ENCODE measurements at places on chromosomes 11 and 22. TPM values are rescaled to one million over a fixed set of nuclear protein-coding genes. Genes with fewer than 3 reads are reported as not detected.

- DNase-seq: no peak
These were observed 43.2 kb upstream of the ME3 start for GRCh38 chr11:86715611-86716010.

GRCh38 chr11:44702889-44703288 lies 23.9 kb upstream of the TSPAN18 start:
- DNase-seq: no peak

The ANGPTL5 gene
- 0.19 TPM for polyA plus RNA-seq

DNA sequence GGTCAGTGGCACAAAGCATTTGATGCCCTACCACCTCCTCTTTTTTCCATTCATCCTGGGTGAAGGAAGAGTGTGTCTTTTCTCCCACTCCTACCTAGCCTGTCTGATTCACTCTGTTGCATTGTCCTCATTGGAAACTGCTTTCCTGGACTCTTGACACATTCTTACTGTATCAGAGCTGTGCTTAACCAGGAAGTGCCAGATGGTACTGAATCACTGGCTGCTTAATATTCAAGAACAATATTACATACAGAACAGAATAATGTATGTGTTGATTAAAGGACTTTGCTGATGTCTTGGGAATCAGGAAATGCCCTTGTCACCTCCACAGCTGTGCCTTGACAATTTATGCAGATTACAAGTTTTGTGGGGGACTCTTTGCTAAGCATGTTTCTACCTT lies 44.4 kb downstream of the SVIP start:
- no peak for DNase-seq

The LMO2 gene
- 33.3 TPM for polyA plus RNA-seq

DNA sequence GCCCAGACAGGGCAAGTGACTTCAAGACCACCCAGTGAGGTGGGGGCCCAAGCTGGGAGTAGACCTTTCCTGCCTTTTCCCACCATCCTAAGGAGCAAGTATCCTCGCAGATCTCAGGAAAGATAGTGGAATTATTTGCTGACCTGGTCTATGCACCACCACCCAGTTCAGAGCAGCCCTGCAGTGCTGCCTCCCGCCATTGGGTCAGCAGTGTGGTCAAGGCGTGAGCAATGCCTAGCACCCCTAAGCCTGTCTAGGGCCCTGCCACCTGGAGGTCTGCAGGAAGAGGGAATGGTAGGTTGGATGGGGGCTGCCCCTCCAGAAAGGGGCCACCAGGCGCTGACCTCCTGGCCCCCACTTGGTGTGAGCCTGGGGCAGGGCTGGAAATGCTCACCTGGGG lies 6.5 kb downstream of the MTFP1 start:
- DNase-seq: no peak

GRCh38 chr11:134246678-134247077 lies 6.5 kb downstream of the THYN1 start:
- no peak for DNase-seq

DNA sequence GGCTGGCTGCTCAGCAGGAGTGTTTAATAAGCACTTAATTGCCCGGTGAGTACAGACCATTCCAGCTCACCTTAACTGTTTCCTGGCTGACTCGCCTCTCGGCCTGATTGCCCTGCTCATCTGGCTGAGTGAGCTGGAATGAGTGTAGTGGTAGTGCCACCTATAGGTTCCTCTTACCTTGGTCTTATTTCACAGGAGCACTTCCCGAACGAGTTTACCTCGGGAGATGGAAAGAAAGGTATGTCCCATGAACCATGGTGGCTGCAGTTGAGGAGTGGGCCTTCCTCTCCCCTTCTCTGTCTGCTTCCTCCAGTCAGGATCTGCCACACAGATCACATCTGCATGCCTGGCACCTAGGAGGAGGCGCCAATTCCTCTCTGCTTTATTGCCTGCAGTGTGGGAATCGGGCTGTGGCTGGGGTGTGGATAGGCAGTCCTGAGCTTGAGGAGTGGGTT lies 26.7 kb downstream of the UPB1 start:
- DNase-seq: peak; percentile 74

- no peak for DNase-seq
These were observed 1858.3 kb upstream of the RAG2 start for GRCh38 chr11:38456371-38456770.

The NLRP14 gene
- 0.99 TPM for polyA plus RNA-seq

The TMEM134 gene
- polyA plus RNA-seq: 72.8 TPM

GRCh38 chr11:34238533-34238932 lies 119.3 kb downstream of the ABTB2 start:
- no peak for DNase-seq

The LINC01488 gene
- not detected for polyA plus RNA-seq

The KRTAP5-2 gene
- polyA plus RNA-seq: 0.25 TPM

DNA sequence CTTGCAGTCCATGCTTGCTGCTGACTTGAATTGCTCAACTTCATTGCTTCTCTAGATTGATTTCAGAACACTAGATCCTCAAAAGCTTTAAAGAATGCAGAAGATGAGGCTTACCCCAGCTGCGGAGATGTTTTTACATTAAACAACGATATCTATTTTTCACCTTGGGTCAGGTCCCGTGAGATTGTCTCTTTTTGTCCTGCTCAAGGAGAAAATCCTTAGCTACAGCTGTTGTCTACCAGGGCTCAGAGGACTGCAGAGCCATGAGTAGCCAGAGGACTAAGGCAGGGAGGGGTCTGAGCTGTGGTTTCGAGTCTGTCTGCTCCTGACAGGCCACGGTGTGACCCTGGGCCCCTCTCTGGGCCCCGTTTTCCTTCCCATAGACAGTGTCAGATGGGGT lies 51.4 kb downstream of the PKNOX2 start:
- DNase-seq: no peak

GRCh38 chr11:68213135-68213515 lies at the start of gene KMT5B:
Gene KMT5B, minus strand, starts transcription at chr11:68213296. Its CDS starts 23,220 bp downstream, at chr11:68190076.
- no peak for DNase-seq

DNA sequence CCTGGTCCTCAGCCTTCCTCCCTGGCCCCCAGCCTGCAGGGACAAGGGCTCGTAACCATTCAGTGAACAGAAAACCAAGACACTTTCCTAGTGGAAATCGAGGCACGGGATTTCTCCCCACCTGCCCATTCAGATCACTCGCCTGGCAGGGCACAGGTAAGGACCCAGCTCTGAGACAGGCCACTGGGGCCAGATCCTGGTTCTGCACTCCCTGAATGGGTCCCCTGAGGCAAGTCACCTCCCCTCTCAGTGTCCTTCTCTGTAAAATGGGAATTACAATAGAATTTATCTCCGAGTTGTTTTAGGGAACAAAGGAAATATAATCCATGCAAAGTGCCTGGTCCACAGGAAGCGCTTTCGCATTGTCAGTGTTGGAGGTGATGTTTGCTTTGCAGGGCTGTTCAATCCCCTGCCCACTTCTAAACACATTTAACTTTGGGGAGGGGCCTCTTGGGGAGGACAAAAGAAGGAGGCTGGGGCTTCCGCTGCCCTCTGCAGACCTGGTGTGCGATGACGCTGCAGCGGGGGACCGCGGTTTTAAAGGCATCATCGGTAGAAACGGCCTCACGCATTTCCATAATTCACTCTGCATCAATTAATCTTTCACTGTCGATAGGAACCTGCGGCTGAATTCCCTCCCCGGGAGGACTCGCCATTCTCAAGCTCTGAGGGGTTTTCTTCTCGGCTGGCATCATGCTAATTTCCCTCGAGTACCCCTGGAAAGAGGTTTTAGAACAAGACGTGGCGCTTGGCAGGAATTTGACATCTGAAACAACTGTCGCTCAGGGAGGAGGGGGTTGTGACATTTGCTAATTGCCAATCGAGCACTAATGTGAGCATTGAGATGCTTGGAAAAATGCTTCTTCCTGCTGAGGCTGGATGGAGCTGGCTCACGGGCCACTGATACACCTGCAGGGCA lies 70.4 kb upstream of the FGF3 start:
- DNase-seq: no peak

- DNase-seq: no peak
These were observed 3.1 kb downstream of the CD3D start for GRCh38 chr11:118339281-118339961.

GRCh38 chr11:10387206-10388083 lies 67.6 kb upstream of the AMPD3 start:
- peak; percentile 66 for DNase-seq

DNA sequence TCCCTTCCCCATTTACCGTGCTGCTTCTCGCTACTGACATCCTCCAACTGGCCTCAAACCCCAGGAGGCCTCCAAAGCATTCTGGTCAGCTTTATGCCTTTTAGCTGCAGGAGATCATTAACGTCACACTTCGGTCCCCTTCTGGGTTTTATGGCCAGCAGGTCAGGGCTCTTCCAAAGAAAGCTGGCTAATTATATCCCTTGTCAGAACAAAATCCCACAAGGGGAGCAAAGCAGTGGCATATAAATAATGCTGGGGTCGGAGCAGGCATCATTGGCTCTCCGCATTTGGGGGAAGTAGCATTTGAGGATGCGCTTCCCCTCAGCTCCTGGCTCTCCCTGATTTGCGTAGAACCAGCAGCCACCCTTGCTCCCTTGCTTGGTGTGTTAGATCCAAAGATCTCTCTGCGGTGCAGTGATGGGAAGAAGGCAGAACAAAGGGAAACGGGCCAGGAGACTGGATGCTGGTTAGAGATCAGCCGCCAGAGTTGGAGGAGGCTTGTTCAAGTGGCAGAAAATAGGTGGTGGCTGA lies 117.4 kb downstream of the DBX1 start:
- DNase-seq: no peak

DNA sequence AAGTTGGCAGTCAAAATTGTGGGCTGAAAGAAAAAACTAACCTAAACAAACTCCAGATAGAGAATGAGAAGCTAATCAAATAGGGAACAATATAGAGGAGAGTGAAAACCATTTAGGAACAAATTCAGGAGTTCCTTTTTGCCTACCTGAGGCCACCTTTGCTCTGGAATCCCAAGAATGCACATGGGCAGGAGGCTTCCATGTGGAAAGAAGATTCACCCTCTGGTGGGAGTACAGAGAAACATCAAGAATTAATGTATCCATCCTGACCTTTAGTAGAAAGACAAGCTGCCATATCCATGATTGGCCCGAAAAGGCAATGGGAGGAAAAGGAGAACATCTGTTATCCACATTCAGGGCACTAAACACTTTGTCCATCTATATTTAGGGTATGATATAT lies 35.0 kb upstream of the MRGPRX1 start:
- DNase-seq: no peak

The BLID gene
- not detected for polyA plus RNA-seq

DNA sequence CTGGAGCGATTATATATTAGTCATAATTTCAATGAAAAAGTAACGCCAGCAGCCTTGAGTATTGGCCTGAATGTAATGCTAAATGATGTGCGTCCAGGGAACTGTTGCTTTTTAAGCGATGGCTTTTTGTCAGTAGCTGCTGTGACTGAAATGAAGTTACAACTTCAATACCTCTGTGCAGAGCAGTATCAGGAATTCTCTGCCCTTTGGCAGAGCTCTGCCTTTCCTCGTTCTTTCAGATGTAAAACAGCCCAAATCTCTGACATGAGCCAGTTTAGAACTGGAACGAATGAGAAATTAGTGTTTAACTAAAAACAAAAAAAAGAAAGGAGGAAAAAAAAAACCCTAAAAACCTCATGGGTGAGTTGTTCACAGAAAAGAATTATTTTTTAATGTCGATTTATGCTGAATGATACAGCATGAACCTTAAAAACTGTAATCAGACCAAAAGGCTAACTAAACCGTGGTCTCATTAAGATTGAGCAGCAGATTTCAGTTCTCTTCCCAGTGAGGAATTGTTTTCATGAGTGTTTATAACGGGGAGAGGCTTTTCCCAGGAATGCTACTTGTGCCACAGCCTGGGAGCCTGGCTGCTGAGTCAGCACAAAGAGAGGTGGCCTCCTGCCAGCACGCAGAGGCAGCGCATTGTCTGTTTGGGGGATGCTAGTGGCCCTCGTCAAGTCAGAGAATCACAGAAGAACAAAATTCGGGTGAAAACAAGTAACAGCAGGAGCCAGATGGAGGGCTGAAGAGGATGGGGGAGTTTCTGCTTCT lies 146.2 kb upstream of the RASSF10 start:
- DNase-seq: peak; percentile 60

The CARD18 gene
- not detected for polyA plus RNA-seq

GRCh38 chr11:112185883-112186282 lies 10.6 kb downstream of the BCO2 start:
- DNase-seq: no peak

DNA sequence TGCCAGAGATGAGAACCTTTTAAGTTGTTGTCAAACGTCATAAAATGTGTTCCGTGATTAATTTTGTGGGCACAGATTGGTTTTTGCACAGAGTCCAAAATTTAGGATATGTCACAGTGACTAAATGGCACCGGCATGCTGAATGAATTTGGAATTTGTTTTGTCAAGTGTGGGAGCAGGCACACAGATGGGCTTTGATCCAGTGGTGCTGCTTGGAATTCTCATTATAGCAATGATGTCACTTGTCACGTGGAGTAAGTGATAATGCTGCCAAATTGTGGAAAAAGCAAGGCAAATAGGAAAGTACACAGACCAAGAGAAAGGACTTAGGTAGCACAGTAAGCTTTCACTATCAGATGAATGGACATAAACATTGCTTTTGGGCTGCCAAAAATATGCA lies 8.0 kb upstream of the LIN7C start:
- no peak for DNase-seq

The ZNF143 gene
- 26.2 TPM for polyA plus RNA-seq

The ENTHD1 gene
- not detected for polyA plus RNA-seq

The APOL3 gene
- 15.9 TPM for polyA plus RNA-seq

The ESAM gene
- 69.4 TPM for polyA plus RNA-seq

All from renal pelvis (tissue), 12 donors.